Posterior cingulate gyrus (tissue), 11 donors: ENCODE measurements at places on chromosomes 5 and 9.

DNA sequence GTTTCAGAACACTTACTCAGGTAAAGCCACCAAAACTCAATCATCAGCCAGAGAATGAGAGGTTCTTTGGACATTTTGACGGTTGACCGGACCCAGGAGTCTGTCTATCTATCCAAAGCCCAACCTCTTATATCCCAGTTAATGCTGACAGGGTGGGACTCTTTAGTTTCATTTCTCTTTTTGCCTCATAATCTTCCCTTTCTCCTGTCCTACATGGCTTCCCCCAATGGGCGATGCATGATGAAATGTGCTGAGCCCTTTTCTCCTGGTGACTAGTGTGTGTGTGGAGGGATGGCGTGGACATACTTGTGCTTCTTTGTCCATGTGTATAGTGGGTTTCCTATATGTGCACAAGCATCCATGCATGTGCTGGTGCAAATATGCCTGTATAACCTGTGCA is at the start of gene TIMD4:
Gene TIMD4 (minus strand): TSS at position 102 of the 400 bp plus-strand sequence. CDS start 28 bp downstream, at position 74.
- no peak for DNase-seq

DNA sequence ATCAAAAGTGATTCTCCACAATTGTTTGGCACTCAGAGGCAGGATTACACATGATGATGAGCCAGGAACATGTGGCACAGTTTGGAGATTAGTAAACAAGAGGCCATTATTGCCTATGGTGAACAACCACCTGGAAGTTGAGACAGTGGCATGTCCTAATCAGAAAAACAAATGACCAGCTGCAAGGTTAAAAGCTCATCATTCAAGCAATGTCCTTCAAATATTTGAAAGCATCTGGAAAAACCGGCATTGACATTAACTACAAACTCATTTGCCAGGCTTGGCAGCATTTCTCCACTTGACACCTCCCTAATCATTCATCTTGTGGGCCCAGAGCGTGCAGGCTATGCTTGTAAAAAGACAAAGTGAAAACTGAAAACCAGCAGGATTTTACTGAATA is 80.6 kb upstream of the MEGF10 start:
- DNase-seq: no peak

DNA sequence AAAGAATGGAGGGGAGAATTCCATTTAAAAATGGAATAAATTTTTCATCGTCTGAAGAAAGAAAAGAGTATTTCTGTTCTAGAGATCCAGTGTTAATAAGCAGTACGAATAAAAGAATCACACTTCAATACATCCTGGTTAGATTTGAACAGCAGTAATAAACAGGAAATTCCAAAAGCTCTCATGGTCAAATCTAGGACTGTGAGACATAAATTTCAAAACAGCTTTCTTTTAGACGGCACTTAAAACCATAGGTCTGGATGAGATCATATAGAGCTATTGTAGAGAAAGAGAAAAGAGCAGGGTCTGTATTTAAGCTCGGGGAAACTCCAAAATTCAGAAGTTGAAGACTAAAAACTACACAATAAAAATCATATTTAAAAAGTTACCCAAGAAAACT is 1006.9 kb upstream of the CTNND2 start:
- DNase-seq: no peak

- peak; percentile 74 for DNase-seq
Measured at GRCh38 chr9:136975644-136976043, 1.7 kb upstream of the PTGDS start.

- DNase-seq: no peak
Measured at GRCh38 chr9:89702401-89702800, 97.6 kb downstream of the GADD45G start.
